ENCODE measurements at places on chromosomes 5 and 9.

DNA sequence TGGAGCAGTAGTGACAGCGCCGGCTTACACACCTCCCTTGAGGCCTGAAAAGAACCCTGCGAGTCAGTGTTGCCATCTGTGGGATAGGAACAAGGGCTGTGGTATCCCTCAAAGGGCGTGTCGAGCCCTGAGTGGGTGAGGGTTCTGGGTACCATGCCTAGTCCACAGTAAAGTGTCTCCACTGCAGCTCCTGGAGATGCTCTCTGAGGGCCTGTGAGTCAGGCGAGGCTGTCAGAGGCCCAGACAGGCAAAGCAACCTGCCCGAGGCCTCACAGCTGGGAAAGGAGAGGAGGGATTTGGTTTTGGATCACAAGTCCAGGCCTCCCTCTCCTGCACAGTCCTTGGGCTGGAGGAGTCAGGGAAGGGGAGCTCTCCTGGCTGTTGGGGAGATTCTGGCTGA lies 6.1 kb downstream of the PRRX2 start:
- DNase-seq, result no peak

DNA sequence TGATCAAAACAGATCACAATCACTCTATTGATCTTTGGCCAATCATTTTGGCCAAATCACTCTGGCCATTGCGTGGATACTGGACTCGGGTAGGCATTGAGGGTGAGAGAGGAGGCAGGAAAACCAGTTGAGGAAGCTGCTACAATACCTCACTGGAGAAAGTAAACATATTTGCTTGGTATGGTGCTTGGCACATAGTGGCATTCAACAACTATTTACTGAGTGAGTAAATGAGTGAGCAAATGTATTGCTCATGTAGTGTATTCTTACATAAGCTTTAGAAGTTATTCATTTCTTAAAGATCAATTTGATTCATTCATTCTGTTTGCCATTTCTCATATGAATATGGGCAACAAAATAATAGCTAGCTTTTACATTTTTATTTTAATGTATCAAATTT lies 4.0 kb upstream of the DEPDC1B start:
- DNase-seq, result no peak

- no peak for DNase-seq
These were observed 15.6 kb downstream of the PITX1 start for GRCh38 chr5:135018457-135018856.

GRCh38 chr9:12794101-12794799 lies 19.4 kb downstream of the LURAP1L start:
- no peak for DNase-seq

DNA sequence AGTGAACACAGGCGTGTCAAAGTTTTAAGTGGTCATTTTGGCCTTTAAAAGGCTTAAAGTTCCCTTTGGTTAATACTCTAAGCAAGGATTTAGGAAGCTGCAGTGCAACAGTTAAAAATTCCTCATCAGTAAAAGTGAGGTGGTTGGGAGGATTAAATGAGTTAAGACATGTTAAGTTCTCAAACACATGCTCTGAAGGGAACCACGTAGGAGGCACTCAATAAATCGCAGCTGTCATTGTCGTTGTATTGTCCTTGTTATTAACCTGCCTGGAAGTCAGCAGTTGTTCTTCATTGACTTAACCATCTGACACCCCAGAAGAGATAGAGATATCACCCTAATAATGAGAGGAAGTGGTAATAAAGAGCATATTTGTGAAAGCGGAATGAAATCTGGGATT lies 247.5 kb downstream of the MARCHF11 start:
- no peak for DNase-seq
